NCI-H2171 (cell line): ENCODE measurements at places on chromosomes 3 and 15.
A peak's percentile ranks its signal among the peaks of the same experiment; 100 is the strongest.

DNA sequence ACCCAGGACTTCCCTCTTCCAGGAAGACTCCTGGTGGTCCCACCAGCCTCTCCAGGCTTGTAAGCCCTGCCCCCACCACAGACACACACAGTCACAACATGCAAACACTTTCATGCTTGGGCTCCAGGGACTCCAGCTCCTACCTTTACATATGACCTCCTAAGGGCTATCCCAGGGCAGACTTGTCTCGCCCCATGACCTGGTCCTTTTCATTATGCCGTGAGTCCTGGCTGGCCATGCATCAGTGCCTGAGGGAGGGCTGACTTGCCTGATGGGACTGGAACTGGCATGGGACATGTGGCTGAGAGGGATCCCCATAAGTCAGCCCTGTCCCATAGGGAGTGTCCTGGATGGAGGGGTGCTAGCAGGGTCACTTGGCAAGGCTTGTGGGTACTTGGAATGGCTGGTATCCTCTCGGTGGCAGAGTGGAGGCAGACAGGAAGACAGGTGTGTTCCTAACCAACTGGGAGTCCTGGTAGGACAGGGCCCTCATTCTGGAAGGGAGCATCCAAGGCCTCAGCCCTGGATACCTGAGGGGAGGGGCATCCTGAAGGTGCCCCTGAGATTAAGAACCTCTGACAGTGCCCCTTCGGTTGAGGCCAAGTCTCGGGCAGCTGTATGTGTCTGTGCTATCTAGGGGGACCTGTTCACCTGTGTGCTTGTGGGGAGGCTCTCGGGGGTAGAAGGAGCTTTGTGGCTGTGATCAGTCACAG is 540 bp upstream of the HHATL start:
- DNase-seq, result no peak

DNA sequence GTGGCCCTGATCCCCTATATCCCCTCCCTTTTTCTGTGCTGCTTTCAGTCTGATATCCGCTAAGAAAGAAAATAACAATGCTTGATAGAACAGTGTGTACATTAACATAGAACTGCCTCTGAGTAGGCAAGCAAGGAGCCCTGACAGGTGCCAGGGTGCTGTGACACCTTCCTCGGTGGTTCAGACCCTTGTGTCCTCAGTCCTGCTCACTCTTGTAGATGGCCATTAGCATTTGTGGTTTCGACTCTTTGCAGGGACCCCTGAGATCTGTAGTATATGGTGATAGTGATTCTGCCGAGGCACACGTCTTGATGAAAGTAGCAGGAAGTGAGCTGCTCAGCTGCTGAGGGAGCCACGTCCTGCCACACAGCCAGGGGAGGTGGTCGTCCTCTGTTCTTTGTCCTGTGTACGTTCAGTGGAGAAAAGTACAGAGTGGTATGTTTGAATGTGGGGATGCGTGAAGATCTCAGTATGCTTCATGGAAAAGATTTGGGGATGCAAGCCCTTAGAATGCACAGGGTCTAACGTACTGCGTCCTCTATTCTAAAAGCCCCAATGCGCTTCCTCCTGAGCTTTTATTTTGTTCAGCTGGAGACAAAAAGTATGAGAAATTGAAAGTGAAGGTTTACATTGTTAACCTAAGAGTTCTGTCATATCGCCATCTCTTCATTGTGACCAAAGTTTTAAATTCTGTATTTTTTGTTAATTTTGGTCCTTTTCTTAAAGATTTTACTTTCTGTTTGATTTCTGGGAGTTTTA is 35.4 kb downstream of the PXYLP1 start:
- DNase-seq, result no peak

GRCh38 chr3:127590282-127590592 is 296 bp downstream of the TPRA1 start:
- no peak for DNase-seq

DNA sequence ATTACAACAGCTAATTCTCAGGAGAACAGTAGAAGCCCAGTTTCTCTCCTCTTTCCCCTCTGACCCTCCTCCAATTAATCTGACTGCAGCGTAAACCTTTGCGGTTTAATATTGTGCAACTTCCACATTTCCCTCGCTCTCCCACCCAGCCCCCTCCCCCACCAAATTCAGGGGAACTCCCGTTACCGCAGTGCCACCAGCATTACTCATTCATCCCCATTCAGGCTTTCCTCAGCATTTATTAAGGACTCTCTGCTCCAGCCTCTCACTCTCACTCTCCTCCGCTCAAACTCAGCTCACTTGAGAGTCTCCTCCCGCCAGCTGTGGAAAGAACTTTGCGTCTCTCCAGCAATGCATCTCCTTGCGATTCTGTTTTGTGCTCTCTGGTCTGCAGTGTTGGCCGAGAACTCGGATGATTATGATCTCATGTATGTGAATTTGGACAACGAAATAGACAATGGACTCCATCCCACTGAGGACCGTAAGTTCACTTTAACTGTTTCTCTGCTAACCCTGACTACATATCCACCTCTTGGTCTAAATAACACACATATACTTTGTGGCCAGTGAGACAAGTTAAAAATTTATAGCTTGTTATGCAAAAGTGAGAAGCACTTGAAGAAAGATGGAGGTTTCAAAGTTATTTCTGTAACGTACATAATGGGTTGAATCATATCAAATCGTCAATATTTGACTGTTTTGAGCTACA is at the start of gene PTX3:
TSS of gene PTX3 (plus strand) at position 268 of the 709 bp plus-strand sequence. CDS start at position 352, 84 bp downstream.
- DNase-seq, result no peak

GRCh38 chr3:52095990-52096775 is 39.8 kb upstream of the DUSP7 start:
- no peak for DNase-seq

GRCh38 chr15:96327155-96327741 is 3.3 kb upstream of the NR2F2 start:
- peak; percentile 32 for DNase-seq

GRCh38 chr3:177610686-177611633 is 413.7 kb upstream of the TBL1XR1 start:
- peak; percentile 75 for DNase-seq

- no peak for DNase-seq
Measured at GRCh38 chr15:45715528-45715927, 80.7 kb downstream of the SQOR start.

DNA sequence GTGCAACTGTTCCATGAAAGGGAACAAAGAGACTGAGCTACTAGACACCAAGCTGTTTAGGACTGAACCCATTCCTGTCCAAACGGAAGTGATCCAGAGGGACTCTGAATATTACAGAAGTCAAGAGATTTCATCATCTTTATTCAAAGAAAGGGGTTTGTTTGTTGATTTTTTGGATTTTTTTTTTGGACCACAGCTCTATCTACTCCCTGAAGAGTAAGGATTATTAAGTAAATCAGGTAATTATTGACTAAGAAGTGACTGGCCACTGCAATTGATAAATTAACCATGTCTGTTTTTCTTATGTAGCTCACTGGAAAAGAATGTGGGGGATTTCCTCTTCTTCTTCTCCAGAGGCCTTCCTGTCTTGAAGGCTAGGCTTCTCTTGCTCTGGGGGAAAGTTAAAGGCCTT is 146.6 kb upstream of the TPM1 start:
- no peak for DNase-seq

GRCh38 chr15:85541744-85542143 is 161.3 kb downstream of the AKAP13 start:
- no peak for DNase-seq

DNA sequence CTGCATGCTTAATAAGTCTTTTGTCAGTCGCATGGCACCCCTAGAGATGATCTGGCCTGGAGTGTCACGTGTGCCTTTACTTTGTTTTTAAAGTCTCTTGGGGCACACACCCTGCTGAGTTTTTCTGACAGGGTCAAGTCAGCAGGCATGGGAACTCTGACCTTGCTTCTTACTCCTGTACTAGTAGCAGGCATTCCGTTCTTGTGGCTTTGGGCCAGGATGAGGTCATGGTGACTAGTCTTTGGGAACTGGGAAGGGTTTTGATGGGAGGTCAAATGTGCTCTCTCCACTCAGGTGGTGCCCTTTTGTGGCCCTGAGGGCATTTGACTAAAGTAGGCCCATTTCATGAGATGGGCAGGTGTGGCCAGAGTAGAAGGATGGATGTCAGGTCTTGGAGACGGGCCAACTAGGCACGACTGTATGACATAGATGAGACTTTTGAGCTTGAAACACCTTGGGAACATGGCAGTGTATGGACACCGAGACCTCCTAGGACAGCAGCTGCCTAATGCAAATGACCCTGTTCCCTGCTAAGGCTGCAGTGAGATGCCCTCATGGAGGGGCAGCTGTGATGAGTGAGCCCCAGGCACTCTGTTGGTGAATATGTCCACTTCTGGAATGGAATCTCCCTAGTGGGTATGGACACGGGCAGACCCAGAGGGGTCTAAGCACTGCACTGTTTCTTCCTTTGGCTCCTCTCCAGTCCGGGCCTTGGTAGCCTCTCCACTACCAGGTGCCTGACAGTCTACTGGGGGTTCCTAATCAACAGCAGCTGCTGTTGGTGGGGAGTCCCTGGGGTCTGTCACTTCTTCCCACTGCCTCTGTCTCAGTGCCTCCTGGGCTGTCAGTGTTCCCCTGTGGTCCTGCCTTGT is 16.4 kb downstream of the SRPRB start:
- no peak for DNase-seq

DNA sequence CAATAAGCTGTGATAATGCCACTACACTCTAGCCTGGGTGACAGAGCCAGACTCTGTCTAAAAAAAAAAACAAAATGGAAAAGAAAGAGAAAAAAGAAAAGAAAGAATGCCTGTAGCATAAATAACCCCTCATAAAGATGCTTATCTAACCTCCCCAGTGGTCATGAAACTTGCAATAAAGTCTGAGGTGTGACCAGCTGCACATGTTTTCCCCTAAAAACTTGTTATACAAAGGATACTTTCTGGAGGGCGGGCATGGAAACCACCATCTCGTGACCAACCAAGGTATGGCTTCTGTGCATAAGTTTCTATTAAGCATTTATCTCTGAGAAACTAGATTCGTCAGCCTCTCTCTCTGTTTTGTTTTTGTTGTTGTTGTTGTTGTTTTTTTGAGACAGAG is 21.8 kb downstream of the CCDC32 start:
- no peak for DNase-seq

GRCh38 chr3:158642474-158643210 is 1.7 kb upstream of the GFM1 start:
- DNase-seq, result no peak

GRCh38 chr15:70166506-70167087 is 68.9 kb upstream of the TLE3 start:
- DNase-seq, result no peak

- DNase-seq, result no peak
Measured at GRCh38 chr15:75069301-75069925, 46.0 kb downstream of the PPCDC start.

GRCh38 chr15:91258415-91258759 is 158.3 kb downstream of the SV2B start:
- no peak for DNase-seq

DNA sequence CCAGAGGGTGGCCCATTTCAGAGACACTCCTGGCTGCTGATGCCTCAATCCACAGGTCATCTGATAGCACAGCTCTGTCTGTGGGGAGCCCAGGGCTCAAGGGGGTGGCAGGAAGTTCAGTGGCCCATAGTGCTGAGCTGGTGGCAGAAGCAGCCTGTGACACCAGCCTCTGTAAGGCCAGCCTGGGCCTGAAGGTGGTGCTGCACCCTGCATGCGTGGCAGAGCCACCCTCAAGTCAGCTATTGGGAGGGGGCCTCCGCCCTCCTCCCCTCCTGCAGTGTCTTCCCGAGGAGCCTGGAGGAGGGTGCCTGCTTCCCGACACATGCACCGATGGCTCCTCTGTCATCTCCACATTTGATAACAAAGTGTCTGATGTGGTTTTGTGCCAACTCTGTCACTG is 3.0 kb downstream of the PLA1A start:
- DNase-seq, result no peak

- no peak for DNase-seq
Measured at GRCh38 chr3:148856384-148856783, 8.7 kb upstream of the CPA3 start.

- peak; percentile 52 for DNase-seq
Measured at GRCh38 chr3:112333381-112334317, 693 bp downstream of the CD200 start.

GRCh38 chr3:25405335-25405734 is 22.7 kb upstream of the RARB start:
- no peak for DNase-seq

DNA sequence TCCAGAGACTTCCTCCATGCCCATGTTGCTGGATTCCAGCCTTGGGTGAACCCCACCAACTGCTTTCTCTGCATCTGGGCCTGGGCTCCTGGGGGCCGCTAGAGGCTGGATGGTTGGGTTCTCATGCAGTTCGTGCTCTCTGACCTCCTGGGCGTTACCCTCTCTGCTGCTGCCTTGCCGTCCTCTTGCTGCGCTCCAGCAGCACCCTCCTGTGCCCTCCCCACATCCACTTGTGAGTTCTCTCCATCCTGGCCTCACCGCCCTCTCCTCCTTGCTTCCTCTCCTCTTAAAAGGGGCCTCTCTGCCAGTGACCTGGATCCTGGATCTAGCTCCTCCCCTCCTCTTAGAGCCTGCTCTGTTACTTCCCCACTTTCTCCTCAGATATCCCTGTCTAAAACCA is 43.7 kb downstream of the CHCHD6 start:
- DNase-seq, result no peak

GRCh38 chr3:146203776-146204175 is 42.8 kb upstream of the PLOD2 start:
- DNase-seq, result no peak

- DNase-seq, result no peak
Measured at GRCh38 chr3:60954048-60954447, 297.2 kb downstream of the FHIT start.

GRCh38 chr15:40325700-40326099 is 2.2 kb downstream of the INAFM2 start:
- DNase-seq, result no peak

GRCh38 chr3:74107451-74107850 is 482.7 kb upstream of the PDZRN3 start:
- DNase-seq, result no peak

- no peak for DNase-seq
Measured at GRCh38 chr3:69695443-69695842, 43.8 kb upstream of the MITF start.

GRCh38 chr15:71679223-71679792 is 131.0 kb upstream of the NR2E3 start:
- no peak for DNase-seq

DNA sequence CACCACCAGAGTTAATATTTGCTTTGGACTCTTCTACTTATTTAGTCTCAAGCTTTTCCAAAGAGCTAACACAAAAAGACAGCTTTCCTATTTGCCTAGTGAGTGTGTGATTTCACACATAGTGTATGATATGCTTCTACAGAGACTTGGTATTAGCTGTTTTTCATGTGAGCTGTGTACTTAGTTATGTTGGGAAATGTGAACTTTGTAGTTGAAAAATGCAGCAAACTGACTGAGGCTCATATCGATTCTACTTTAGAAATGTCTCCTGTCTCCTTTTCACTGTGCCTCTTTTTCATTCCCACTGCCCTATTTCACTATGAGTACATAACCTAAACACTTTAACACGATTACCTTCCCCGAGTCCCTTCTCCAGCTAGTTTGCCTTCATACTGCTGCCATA is 136.5 kb downstream of the ALCAM start:
- DNase-seq, result no peak
